ENCODE measurements at places on chromosomes 6 and 20.

GRCh38 chr6:106997392-106998158, 23.0 kb upstream of the CD24 start:
- peak; percentile 61 for DNase-seq

- DNase-seq, result peak; percentile 52
These were observed at the start of gene KCNB1 for GRCh38 chr20:49482621-49483017. Gene KCNB1 (minus strand): TSS chr20:49482668. CDS start chr20:49482480, 188 bp downstream.

- no peak for DNase-seq
These were observed 255.8 kb downstream of the HDGFL1 start for GRCh38 chr6:22825210-22825609.

GRCh38 chr6:26613689-26614683, 17.2 kb downstream of the ABT1 start:
- no peak for DNase-seq

DNA sequence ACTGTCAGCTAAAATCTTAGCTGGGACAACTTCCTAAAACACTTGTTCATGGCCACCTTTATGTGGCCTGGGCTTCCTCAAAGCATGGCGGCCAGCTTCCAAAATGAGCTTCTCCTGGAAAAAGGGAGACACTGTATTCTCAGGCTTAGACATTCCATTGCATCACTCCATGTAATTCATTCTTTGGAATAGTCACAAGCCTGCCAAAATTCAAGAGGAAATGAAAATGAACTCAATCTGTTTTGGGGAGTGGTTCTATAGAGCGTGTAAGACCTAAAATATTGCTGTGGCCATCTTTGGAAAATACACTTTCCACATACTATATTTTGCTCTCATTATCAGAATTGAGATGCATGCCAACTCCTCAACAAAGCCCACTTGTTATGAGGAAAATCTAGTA, 687.0 kb downstream of the KIF16B start:
- DNase-seq, result no peak

- DNase-seq, result no peak
These were observed 3.4 kb upstream of the TNXB start for GRCh38 chr6:32112431-32112980.

- no peak for DNase-seq
These were observed 36.3 kb downstream of the KIF25 start for GRCh38 chr6:168033791-168034190.

- peak; percentile 32 for DNase-seq
These were observed 97.1 kb upstream of the GRIK2 start for GRCh38 chr6:101296169-101296960.

DNA sequence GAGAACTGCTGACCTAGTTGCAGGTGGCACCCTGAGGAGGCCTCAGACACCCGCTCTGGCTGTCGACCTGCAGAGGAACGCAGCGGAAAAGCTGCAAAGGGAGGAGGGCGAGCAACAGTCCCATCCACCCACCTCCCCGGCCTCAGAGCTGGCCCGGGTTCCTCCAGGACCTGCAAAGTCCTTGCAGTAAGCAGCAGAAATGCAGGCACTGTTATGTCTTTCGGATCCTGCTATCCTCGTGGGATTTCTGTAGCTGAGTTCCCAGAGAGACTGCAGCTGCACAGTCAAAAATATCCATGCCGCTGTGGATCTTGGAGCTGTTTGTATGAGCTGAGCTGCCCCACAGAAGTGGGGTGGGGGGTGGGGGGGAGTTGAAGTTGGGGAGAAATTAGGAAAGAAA, 251.3 kb downstream of the ANKRD60 start:
- no peak for DNase-seq

- no peak for DNase-seq
These were observed 179.6 kb downstream of the MCHR2 start for GRCh38 chr6:99814230-99814928.

GRCh38 chr6:143807103-143807772, 35.9 kb upstream of the LTV1 start:
- no peak for DNase-seq

- DNase-seq, result peak; percentile 59
These were observed 555.6 kb downstream of the KIF16B start for GRCh38 chr20:16017656-16018055.

DNA sequence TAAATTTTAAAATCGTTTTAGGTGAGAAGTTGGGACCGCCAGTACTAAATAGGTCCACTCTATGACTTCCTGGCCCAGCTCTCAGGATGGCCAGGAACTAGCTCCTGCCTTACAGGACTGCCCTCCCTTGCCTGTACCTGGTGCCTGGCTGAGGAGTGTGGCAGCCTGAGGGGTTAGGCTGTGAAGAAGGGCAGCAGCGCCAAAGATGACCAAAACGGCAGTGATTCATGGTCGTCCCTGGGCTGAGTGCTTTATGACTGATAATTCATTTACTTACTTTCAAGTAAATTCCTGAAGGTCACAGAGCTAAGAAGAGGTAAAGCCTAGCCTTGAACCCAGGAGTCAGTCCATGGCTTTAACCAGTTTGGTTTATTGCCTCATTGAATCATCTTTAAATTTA, 22.1 kb downstream of the STK35 start:
- DNase-seq, result peak; percentile 10

DNA sequence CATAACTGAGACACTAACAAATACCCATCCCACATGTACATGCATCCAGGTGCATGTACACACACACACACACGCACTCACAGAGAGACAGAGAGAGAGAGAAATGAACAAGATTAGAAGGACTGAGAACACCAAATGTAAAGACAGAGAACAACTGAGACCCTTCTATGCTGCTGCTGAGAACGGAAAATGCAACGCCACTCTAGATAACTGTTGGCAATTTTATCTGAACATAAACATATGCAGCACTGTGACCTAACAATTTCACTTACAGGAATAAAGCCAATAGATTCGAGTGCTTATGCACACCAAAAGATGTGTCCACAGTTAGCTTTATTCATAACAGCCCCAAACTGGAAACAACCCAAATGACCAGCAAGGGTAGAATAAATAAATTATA, 103.8 kb upstream of the LY86 start:
- no peak for DNase-seq

GRCh38 chr20:9062066-9062465, 6.8 kb upstream of the PLCB4 start:
- DNase-seq, result no peak

- no peak for DNase-seq
These were observed 226.7 kb upstream of the PRDM1 start for GRCh38 chr6:105859457-105859856.

- no peak for DNase-seq
These were observed 101.4 kb downstream of the LRRC1 start for GRCh38 chr6:53896196-53896595.

DNA sequence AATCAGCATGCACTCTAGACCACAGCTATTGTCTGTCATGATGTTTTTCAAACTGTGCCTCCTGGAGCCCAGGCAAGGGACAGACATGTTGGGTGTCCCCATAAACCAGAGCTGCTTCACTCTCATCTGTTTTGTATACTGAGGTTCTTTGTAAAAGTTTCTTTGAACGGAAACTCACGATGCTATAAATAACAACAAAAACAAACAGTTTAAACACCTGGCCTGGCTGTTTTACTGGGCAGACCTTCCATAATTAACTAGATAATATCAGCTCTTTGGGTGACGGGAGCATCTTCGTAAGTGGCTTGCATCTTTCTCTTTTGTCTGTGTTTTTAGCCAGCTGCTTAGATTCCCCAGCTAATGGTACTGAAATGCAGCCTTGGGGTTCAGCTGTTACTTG, 190.3 kb downstream of the ZDHHC14 start:
- no peak for DNase-seq

- DNase-seq, result no peak
These were observed 13.9 kb downstream of the LRFN2 start for GRCh38 chr6:40573221-40573620.

DNA sequence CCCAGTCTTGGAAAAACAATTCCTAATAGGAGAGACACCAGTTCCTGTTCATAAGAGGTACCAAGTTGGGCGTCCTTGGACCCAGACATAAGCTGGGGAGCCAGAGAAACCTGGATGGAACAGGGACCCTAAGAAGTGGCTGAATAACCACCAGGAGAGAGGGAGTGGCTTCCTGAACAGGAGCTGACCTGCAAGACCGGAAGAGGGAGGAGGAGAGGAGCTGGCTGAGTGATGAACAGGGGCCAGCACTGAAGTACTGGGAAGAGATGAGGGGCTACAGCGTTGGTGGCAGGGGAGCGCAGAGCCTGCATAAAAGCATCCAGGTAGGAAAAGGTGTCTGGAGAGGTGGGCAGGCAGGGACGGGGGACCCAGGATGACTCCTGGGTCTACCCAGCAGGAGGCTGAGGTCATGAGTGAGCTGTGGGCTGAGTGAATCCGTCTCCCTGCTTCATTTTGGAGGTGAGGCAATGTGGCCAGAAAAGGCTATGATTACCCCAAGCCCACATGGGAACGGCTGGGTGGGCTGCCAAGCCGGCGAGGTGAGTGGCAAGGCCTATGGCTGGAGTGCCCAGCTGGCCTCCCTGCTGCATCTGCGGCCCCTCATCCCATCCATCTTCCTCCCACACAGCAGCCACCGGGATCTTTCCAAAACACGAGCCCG, 34.4 kb upstream of the ZFAND3 start:
- DNase-seq, result no peak

DNA sequence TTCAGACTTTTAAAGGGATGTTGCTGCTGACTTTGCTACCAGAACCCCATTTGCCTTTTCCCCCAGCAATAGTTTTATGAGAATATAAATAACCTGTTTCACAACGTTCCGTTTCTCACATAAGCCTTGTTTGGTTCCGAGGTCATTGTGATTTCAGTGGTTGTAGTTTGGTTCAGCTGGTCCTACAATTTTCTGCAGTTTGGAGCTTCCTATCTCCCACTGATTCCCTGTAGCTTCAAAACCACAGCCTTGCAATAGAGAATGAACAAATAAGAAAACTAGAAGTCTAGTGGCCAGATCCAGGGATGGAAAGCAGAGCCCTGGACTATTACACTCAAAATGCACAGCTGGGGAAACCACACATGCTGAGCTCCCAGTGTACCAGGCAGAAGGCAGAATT, 24.1 kb upstream of the SH3BGRL2 start:
- no peak for DNase-seq

DNA sequence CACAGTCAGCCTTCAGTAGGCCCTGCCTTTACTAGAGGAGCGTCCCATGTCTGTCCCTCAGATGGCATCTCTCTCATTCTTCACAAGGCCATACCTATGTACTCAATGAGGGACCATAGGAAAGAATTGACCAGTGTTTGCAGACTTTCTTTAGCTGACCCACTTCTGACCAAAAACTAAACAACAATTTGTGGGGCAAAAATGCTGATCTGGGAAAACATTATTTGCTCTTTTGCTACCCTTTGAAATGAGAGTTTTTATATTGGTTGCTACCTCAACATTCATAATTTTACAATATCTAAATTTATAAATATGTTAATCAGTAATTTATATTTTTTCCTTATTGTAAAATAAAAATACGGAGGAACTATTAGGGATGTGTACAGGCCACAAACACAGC, 539.4 kb upstream of the GJE1 start:
- no peak for DNase-seq

DNA sequence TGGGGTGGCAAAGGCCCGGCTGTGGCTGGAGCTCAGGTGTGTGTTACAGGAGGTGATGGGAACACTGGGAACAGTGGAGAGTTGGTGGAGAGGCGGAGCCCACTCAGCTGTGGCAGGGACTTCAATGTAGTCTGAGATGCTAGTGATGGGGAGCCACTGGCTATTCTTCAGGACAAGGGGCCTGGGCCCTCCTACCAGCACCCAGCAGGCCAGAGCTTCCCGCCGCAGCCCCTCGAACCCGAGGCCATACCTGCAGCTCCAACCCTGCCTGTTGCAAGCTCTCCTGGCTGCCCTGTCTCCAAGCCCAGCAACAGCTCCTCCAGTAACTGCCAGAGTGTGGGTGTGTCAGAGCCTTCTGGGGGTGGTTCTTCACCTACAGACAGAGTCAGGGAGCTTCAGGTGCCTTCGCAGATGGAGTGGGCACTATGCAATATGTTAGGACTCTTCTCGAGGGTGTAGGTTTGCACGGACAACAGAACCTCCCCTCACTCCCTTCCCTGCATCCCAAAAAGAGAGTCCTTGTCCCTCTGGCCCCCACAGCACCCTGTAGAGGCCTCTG, 146.2 kb upstream of the MLN start:
- no peak for DNase-seq

GRCh38 chr20:63452821-63453523, 19.5 kb downstream of the KCNQ2 start:
- DNase-seq, result peak; percentile 29

GRCh38 chr20:32908334-32909292, 49.9 kb downstream of the EFCAB8 start:
- no peak for DNase-seq

- peak; percentile 72 for DNase-seq
These were observed 149.5 kb upstream of the SASH1 start for GRCh38 chr6:148193063-148193680.

GRCh38 chr20:15220778-15221565, 883.6 kb upstream of the FLRT3 start:
- peak; percentile 52 for DNase-seq

- DNase-seq, result peak; percentile 71
These were observed 23.0 kb upstream of the IYD start for GRCh38 chr6:150345781-150346180.

DNA sequence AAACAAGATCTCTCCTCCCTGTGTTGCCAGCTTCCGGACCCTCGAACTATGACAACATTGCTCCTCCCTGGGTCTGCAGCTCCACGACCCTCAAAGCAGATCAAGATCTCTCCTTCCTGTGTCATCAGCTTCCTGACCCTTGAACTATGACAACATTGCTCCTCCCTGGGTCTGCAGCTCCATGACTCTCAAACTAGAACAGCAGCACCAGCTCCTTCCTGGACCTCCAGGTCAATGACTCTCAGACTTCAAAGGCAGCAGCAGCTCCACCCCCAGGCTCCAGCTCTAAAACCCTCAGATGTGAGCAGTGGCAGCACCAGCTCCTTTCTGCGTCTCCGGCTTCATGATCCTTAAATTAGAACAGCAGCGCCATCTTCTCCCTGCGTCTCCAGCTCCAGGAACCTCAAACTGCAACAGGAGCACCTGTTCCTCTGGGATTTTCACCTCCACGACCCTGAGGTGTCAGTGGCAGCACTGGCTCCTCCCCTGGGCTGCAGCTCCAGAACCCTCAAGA, 341.0 kb upstream of the SULF2 start:
- no peak for DNase-seq

DNA sequence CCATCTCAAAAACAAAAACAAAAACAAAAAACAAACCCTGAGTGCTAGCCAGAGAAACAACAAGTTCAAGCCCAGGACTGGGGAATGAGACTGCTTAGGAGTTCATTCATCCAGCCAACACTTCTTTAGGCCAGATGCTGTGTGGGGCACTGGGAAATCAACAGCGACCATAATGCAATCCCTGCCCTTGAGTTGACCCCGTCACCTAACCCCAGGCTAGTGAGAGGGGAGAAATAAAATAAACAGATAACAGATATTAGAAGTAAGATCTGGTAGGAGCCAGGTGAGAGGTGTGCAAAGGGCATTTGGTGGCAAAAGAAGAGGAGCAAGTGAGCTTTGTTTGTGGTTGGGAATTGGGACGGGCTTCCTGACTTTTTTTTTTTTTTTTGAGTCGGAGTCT, 4.9 kb upstream of the RPL10A start:
- DNase-seq, result no peak

DNA sequence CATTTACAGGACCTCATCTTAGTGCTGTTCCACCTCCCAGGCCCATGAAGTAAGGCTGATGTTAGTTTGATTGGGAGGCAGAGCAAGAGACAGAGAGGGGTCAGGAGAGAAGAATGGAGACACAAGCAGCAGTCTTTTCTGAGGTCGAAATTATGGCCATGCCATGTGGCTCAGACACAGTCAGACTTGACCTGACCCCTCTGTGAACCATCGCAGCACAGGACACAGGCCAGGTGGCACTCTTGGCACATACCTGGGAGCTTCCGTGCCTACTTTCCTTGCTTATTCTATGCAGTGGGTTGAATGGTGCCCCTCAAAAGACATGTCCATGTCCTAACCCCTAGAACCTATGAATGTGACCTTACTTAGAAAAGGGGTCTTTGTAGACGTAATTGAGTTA, 254.9 kb downstream of the MAFB start:
- DNase-seq, result no peak
